Hepatocyte (in vitro differentiated cells): ENCODE measurements at places on chromosomes 2 and 18. TPM values are rescaled to one million over a fixed set of nuclear protein-coding genes. Genes with fewer than 3 reads are reported as not detected.

DNA sequence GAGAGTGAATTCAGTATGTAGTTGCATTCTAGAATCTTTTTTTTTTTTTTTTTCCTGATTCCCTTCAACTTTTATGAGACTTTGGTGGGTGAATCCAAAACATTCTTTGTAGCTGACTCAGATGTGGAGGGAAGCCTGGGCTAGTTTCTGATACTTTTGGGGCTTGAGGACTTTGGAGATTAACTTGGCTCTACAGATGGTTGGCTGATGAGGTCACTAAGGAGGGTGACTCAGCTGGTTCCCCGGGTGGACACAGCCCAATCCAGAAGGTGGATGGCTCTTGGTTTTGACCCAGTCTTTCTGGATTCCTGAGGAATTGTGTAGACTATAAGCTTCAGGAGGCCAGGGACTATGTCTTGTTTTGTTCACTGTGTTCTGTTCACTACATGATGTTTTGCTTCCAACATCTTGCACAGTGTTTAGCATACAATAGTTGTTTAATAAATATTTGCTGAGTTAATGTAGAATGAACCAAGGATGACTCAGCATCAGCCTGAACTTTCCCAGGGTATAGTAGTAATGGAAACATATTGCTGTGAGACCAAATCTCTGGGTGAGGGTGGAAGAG is 30.5 kb downstream of the LAMA3 start:
- DNase-seq, result peak; percentile 63

GRCh38 chr2:37711308-37711731 is 39.9 kb upstream of the CDC42EP3 start:
- peak; percentile 48 for DNase-seq

- peak; percentile 13 for DNase-seq
Measured at GRCh38 chr2:37149626-37150322, 7.0 kb downstream of the EIF2AK2 start.

POTEJ gene
- total RNA-seq, result 0.17 and 0.76 TPM in 2 replicates

ADD2 gene
- 1.2 and 2.4 TPM in 2 replicates for total RNA-seq

TBR1 gene
- not detected in 2 replicates for total RNA-seq

STPG4 gene
- 0.72 TPM in 1 of 2 replicates, not detected in the other for total RNA-seq

B3GNT7 gene
- total RNA-seq, result 4.0 and 6.2 TPM in 2 replicates
